Activated CD4-positive, alpha-beta T cell treated with anti-CD3 and anti-CD28 coated beads for 1 hour (primary cell): ENCODE measurements at places on chromosomes 6 and 20.
A peak's percentile ranks its signal among the peaks of the same experiment; 100 is the strongest.

DNA sequence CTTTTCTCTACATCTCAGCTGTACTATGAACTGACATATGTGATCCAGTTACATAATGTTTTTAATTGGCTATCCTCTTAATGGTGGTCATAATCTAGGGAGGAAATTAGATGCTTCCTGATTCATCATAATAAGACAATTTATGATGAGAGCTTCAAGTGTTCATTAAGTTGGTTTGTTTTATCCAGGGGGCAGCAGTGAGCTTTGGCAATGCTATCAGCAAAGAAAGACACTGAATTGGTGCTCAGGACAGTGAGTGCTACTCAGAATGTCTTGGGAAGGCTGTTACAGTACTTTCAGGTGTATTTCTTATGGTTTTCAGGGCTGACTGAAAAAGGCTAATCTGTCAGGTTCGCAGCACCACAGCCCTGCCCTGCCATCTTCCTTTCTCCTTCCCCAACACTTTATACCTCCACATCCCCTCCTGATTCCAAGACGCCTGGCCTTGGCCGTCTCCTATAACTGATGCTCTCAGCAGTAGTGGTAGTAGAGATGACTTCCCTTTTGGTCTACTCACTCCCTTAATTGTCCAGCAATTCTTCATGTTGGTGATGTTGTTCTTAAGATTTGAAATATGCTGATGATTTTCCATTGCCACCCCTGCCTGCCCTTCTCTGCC lies 67.0 kb upstream of the TNFAIP3 start:
- peak; percentile 39 for DNase-seq

- DNase-seq, result no peak
Observed at GRCh38 chr6:24599179-24599578, 46.8 kb downstream of the KIAA0319 start.

- DNase-seq, result no peak
Observed at GRCh38 chr6:107061125-107062020, 33.4 kb downstream of the MTRES1 start.

DNA sequence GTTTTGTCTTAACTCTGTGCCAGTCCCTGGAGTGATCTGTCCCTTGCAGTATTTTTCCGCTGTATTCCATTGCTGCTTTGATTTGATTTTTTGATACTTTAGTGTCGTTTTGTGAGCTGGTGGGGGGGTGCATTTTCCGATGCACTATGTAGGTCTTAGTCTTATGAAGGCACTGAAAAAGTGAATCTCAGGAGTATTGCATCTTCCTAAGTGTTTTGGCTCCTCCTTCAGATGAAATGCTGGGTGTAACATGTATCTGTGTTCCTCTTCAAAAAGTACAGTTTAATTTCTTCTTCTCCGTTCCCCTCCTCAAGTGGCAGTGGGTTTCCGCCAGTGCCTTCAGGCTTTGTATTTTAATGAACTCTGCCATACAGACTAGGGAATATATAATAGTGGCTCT lies 580.7 kb upstream of the GJE1 start:
- DNase-seq, result no peak

DNA sequence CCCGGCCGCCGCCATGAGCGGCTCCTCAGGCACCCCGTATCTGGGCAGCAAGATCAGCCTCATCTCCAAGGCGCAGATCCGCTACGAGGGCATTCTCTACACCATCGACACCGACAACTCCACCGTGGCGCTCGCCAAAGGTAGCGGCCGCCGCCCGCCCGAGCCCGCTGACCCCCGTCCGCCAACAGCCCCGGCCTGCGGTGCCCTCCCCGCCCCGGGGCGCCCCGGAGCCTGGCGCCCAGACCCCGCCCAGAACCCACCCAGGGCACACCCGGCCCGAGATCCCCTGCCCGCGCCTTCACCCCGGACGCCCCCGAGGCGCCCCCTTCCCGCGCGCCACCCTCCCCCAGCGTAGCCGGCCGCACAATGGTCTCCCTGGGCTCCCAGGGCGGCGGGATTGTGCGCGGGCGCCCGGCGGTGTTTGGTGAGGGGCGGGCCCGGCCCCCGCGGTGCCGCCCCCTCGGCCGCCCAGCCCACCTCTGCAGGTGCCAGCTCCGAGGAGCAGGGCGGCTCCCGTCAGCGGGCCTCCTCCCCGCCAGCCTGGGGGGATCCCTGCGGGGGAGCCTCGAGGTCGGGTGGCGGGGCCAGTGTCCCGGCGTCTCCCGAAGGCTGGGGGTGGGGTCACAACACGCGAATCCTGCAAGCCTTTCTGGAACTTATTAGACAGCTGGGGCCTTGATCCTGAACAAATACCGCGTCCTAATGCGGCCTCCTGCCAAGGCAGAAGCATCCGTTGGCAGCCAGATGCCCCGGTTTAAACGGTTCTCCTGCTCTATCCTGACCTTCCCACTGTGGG lies 577 bp downstream of the LSM14B start:
- DNase-seq, result peak; percentile 25

DNA sequence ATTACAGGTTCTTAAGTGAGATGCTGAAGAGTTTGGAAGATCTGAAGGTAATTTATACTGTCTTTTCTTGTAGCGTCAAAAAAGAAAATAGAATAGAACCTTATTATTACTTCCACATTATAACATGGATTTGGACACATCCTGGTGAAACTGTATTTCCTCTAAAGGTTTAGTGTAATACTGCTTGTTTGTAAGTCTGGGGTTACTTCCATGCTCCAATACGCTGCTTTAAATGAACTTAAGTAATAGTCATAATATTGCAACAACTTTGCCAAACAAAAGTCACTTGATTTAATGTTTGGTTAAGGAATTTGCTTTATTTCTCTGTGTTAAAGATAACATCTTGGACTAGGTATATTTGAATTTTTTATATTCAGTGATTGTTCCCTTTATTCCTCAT lies 11.5 kb upstream of the SNRNP48 start:
- DNase-seq, result no peak

DNA sequence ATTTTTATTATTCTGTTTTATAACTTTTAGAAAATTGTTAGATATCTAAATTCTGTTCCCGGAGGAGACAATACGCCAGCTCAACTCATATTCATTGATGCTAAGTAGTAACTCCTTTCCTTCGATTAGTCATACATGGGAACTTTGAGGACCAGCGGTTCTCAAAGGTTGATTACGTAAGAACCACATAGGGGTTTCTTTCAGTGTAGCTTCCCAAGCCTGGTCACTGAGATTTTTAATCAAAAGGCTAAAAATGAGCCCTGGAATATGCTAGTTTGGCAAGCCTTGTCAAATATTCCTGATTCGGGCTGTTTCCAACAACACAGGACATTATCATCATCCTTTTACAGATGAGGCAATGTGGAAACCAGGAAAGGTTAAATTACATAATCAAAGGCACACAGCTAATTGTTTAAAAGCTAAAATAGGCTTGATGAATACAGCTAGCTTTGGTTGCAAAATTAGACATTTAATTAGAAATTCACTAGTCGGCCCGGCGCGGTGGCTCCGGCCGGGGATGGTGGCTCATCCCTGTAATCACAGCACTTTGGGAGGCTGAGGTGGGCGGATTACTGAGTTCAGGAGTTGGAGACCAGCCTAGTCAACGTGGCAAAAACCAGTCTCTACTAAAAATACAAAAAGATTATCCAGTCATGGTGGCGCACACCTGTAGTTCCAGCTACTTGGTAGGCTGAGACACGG lies 14.6 kb upstream of the MEI4 start:
- no peak for DNase-seq

DNA sequence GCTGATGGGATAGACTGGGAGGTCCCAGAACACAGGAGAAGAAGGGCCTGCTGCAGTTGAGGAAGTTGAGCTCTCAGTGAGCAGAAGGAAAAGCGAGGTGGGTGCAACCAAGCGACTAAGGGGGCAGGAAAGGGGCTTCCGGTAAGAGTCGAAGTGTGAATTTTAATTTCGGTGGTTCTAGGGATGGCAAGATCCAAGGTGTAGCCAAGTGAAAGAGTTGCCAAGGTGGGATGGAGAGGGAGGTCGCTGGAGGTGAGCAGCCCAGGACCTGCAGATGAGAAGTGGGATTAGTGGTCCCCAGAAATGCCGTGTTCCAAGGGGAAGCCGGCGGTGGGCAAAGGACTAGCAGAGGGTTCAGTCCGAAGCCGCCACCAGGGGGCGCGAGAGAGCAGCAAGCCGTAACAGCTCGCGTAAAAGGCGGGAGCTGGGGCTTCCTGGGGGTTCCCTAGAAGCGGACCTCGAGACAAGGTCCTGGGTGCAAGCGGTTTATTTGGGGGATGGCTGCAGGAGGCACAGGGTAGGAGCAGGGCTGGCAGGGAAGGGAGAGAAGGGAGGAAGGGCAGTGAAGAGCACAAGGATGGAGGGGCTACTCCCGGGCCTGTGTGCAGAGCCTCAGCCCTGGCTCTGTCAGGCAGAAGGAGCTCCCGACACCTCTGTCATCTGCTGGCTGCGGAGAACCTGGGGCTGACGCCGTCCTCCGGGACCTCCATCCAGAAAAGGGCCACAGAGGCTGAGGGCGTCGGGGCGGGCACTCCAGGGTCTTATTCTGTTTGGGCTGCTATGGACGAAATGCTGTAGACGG lies 103.6 kb downstream of the PAX1 start:
- DNase-seq, result no peak

- no peak for DNase-seq
Observed at GRCh38 chr6:52610745-52611355, 34.0 kb upstream of the TRAM2 start.

DNA sequence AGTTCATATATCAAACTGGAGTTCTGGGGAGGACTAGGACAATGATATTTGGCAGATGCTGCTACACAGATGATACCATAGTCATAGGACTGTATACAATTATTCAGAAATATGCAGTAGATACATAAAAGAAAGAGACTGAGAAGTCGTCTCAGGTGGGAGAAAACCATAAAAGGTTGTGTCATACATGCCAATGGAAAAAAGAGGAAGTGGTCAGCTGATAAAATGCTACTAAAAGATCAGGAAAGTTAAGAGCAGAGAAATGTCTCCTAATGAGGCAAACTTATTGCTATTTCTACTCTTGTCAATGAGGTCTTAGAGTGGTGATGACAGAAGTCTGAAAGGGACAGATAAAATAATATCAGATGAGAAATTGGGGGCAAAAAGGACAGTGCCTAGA lies 407.6 kb downstream of the COL12A1 start:
- no peak for DNase-seq

DNA sequence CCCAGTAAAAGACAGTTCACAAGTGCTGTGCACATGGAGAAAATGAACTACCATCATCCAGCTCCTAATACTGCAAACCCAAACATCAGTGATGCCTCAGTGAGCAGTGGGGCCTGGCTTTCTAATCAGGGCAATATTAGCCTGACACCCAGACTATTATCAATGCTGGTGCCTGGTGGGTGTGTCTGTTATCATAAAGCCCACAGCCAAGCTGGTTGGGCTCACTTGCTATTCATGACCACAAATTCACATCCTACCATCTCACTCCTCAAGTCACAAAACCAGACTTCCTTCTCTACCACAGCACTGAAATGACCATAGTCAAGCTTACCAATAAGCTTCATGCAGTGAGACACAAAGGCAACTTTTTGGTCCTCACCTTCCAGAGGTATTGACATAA lies 180.8 kb upstream of the PLN start:
- DNase-seq, result no peak

DNA sequence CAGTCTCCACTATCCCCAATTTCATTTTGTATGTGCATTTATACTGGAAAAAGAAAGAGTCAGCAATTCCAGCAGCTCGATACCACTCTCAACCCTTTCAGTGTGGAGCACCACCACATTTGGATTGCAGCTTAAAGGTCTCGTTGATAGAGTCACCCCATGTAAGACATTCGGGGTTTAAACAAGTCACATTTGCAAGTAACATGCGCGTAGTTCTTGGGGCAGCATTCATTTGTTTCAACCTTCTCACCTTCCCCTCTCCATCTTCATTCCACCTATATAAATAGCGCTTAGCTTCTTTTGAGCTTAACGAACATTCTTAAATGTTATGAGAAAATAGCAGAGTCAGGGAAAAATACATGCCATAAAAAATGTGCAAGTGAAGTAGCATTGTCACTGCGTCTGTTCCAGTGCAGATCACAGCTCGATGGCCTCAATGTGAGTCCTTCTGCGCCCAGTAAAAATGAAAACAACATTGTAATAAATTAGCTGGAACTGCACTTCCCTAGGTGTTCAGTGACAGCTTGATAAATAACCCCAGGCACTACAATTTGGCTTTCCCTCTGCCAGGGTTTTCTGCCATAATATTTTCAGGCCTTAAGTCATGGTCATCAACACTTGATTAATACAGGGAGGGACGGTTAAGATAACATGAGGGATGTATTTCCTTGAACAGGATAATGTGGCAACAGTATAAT lies 737.8 kb upstream of the NRSN1 start:
- no peak for DNase-seq

- no peak for DNase-seq
Observed at GRCh38 chr6:143743301-143744166, 65.8 kb downstream of the PHACTR2 start.

DNA sequence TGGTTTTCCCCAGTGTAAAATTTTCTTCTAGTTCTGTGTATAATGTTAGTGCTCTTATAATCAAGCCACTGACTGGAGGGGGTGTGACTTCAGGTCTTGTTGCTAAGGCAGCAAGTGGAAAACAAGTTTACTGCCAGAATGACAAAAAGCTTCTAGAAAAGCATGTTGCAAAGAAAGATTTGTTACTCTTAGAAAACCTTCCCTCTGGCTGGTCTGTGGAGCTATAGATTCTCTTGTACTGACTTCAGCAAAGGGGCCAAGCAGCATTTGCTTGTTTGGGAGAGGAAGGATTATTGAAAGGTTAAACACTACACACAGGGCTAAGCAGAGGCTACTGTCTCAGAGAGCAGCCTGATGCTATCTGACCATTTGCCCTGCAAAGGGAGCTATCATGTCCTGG lies 288.8 kb downstream of the BTBD9 start:
- DNase-seq, result no peak

DNA sequence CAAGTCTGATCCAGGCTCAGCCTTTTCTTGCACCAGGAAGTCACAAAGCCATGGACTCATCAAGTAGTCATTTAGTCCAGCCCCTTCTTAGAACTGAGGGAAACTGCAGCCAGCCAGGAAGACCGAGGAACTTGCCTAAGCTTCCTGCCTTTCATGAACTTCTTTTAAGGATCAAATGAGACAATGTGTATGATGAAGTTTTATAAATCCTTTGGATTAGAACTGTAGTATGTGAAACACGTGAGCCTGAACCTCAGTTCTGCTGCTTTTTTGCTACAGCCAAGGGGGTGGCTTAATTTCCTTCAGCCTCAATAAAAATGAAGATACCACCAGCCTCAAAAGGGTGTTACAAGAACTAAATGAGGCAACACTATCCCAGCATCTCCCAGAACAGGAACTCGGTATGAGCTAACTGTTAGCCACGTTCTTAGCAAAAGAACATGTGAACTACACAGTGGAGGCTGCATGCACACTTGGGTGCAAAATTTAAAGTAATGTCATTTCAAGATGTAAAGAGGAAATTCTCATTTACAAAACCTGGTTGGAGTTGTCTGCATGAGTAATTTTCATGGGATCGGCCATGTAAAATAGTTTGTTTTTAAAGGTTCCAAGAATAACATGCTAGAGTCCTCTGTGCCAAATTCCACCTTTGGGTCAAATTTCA lies 76.0 kb upstream of the TBC1D7 start:
- no peak for DNase-seq

- no peak for DNase-seq
Observed at GRCh38 chr20:3705491-3705969, 6.9 kb downstream of the SIGLEC1 start.
